ENCODE measurements at places on chromosomes 12 and 14. TPM values are rescaled to one million over a fixed set of nuclear protein-coding genes. Genes with fewer than 3 reads are reported as not detected.

Gene SYNDIG1L
- 0.49 TPM for total RNA-seq

Gene BMP4
- 22.2 TPM for total RNA-seq

Gene SLC41A2
- total RNA-seq = 65.8 TPM

Gene HOTAIR
- 0.34 TPM for total RNA-seq

Gene OTX2
- not detected for total RNA-seq

Gene GPR65
- total RNA-seq = 18.7 TPM

Gene RHOF
- total RNA-seq = 5.9 TPM

Gene DNAI7
- total RNA-seq = 0.44 TPM

Gene CLEC4D
- 0.57 TPM for total RNA-seq
